Cerebellar nuclear complex (tissue), 1 donor: ENCODE measurements at places on chromosomes 12 and 14.

DNA sequence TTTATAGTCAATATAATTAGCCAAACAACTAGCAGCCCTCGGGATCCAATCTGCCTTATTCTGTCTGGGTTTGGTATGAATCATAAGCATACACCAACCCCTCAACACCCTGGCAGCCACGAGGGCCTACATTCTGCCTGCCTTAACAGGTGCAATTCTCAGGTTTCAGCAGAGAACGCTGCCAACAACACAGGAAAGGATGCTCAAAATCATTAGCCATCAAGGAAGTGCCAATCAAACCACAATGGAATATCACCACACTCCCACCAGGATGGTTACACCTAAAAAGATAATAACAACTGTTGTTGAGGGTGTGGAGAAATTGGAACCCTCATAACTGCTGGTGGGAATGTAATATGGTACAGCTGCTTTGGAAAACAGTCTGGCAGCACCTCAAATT is 122.8 kb downstream of the TTC7B start:
- DNase-seq, result no peak

DNA sequence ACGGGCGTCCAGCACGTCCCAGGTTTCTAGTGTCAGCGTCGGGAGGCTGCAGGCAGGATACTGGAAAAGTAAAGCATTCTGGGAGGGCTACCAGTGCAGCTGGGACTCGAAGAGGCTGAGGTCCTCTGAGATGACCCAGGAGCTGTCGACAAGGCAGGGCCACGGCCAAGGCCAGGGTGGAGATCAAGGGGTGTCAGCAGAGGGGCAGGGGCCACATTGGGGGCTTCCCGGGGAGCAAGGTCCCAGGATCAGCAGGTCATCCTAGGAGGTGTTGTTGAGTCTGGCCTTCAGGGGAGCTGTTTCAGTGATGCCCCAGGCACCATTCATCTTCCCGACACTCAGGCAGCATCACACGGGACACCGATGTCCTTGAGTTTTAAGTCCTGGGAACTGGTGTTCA is 377.8 kb upstream of the SFSWAP start:
- DNase-seq, result no peak

GRCh38 chr12:87025976-87026375 is 769.8 kb upstream of the MGAT4C start:
- no peak for DNase-seq

DNA sequence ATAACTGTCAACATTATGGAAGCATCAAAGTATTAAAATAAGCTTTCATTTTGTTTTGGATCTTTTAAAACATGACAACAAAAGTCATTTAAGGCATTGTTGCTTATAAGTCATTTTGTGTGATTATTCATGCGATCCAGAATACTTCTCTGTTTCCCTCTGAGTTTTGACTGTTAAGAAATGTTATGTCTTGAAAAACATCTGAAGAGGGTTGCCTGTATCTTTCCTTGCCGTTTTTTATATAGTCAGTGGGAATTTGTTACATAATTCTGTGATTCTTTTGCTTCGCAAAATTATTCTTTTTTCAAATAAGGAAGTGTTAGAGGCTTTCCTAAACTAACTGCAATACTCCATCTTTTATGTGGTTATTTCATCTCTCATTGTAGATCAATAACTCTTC is 78.7 kb downstream of the SAMD4A start:
- no peak for DNase-seq

- DNase-seq, result no peak
Observed at GRCh38 chr14:91303091-91303923, 58.8 kb upstream of the GPR68 start.

- no peak for DNase-seq
Observed at GRCh38 chr12:132559652-132560363, 50.6 kb downstream of the LRCOL1 start.

DNA sequence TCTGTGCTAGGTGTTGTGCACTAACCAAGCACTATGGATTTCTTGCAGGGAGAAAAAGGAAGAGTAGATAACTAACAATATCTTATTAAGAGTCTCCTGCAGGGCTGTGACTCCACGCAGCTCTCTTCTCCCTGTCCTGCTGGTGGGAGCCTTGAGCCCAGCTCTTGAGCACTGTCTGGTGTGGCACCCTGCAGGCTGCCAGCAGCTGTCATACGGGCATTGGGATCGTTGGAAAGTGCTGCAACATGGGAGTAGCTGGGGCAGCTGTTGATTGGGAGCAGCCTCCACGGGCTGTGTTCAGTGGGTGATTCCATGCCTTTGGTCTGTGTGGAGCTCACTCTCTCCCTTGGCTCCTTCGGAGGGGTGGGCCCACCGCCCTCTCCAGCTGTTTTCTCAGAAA is 125.3 kb downstream of the FBXL14 start:
- DNase-seq, result no peak
